NCI-H1048 (cell line): ENCODE measurements at places on chromosomes 1 and 21.

- no peak for DNase-seq
Observed at GRCh38 chr1:37410815-37411214, 63.6 kb upstream of the ZC3H12A start.

- no peak for DNase-seq
Observed at GRCh38 chr1:48066936-48067335, 69.8 kb upstream of the TRABD2B start.

GRCh38 chr21:43603641-43604504, 55.4 kb downstream of the HSF2BP start:
- DNase-seq: no peak

- DNase-seq: no peak
Observed at GRCh38 chr1:214662223-214662785, 59.3 kb downstream of the CENPF start.

DNA sequence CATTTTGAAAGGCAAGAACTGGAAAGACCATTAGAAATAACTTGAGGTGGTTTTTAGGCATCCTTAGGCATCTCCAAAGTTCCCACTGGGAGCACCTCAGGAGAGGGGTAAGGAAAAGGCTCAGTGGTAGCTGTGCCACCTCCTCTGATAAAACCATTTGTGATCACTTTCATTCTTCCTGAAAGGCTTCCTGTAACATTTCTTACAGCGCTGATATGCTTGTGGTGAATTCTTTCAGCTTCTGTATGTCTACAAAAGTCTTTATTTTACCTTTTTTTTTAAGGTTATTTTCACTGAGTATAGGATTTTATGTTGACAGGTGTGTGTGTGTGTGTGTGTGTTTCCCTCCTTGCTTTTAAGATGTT, 54.8 kb downstream of the VANGL2 start:
- no peak for DNase-seq

DNA sequence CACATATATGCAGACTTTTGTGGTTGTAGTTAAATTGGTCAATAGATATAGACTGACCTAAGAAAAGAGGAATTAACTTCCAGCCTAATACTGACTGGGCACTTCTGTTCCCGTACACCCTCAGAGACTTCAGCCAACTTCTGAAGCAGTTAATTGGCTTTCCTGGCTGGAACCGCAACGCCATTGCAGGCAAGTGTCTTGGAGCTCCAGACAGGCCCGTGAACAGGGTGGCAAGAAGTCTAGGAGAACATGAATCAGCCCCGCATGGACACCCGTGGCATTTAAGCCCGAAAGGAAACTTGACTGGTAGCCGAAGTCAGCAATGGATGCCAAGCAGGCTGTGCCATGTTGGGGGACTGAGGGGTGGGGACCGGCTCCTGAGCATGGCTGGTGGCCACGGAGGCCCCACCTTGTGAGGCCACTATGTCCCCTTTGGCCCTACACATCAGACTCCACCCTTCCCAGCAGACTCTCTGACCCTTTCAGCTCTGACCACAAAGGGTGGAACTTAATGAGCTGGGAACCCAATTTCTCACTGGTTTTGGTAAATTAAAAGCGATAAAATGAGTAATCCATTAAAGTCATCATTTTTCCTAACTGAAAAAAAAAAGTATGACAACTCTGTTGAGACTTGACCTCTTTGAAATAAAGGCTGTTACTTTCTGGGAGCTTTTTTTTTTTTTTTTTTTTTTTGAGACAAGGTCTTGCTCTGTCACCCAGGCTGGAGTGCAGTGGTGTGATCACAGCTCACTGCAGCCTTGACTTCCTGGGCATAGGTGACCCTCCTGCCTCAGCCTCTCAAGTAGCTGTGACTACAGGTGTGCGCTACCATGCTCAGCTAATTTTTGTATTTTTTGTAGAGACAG, 54.1 kb downstream of the RUNX1 start:
- no peak for DNase-seq

GRCh38 chr1:243849421-243850201, 432 bp downstream of the AKT3 start:
- no peak for DNase-seq

GRCh38 chr1:22210176-22210575, 67.3 kb upstream of the WNT4 start:
- DNase-seq: no peak

DNA sequence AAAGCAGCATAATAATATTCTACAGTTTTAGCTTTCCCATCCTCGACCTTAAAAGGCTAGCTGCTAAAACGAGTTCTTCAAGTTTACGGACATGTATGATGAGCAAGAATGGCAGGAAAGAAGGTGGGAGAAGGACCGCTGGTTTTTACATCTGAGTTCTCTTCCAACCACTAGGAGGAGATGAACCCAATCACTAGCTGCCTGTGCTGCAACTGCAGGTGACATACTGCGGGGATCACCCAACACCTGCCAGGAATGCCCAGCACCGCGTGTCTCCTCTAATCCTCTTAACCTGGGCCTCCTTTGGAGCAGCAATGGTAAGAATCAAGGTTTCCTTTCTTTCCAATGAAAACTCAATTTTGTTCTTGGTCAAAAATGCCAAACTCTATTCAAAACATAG, 23.5 kb downstream of the TOR3A start:
- DNase-seq: no peak

GRCh38 chr1:56146449-56146848, 432.9 kb downstream of the PLPP3 start:
- DNase-seq: no peak

GRCh38 chr1:232806186-232806510, 932 bp downstream of the MAP10 start:
- no peak for DNase-seq

- no peak for DNase-seq
Observed at GRCh38 chr1:241817331-241817792, 30.6 kb upstream of the EXO1 start.
